ENCODE measurements at places on chromosomes 11 and 22. TPM values are rescaled to one million over a fixed set of nuclear protein-coding genes. Genes with fewer than 3 reads are reported as not detected.

Gene LRRC32
- total RNA-seq: 66.8 TPM

Gene UBQLN3
- under 0.01 TPM for total RNA-seq

Gene GLB1L2
- 0.18 TPM for total RNA-seq

Gene ZNF280A
- not detected for total RNA-seq

Gene UBQLNL
- total RNA-seq: 0.14 TPM

Gene FAM168A
- total RNA-seq: 12.2 TPM

Gene GLYATL2
- 0.71 TPM for total RNA-seq

Gene C11orf42
- not detected for total RNA-seq

Gene OR6T1
- total RNA-seq: not detected

Gene SYCE3
- 0.37 TPM for total RNA-seq

Gene OR8D1
- not detected for total RNA-seq

Gene MOGAT2
- total RNA-seq: not detected

Gene BLID
- 4.3 TPM for total RNA-seq

Gene SHISAL1
- total RNA-seq: 17.5 TPM

Gene SERGEF
- total RNA-seq: 32.7 TPM

Gene BACE1
- 18.1 TPM for total RNA-seq

Gene AQP11
- total RNA-seq: 2.8 TPM

Gene HTR3A
- not detected for total RNA-seq

Gene ZP1
- total RNA-seq: 0.55 TPM

Gene KCNJ1
- total RNA-seq: not detected

Gene TECTA
- 0.28 TPM for total RNA-seq

Measured in smooth muscle cell of bladder (primary cell).